ENCODE measurements at places on chromosomes 5 and 9.

DNA sequence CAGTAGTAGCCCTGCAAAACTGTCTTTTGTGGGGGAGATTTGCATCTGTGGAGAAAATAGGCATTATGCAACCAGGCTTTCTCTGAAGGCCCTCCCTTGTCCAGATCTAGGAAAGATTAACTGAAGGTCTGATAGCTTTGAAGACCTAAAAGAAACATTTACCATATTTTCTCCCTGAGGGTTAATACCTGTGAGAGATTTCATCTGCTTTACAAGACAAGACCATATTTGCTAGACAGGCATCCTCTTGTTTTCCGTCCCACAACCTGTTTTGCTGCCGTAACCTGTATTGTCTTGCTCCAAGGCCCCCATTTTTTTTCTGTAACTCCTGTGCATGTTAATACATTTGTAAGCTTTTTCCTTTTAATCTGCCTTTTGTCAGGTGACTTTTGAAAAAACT, 1985.2 kb upstream of the CDH9 start:
- H3K4me3 ChIP-seq: no peak overlapping the region
- no peak for DNase-seq
- no peak overlapping the region for H3K27ac ChIP-seq
- no peaks in the 10 kb centered on the region for H3K27me3 ChIP-seq
- no peaks in the 10 kb centered on the region for H3K36me3 ChIP-seq
- no peaks in the 10 kb centered on the region for H3K4me1 ChIP-seq

- peaks cover 12% of the 10 kb centered on the region for H3K36me3 ChIP-seq
- peaks cover 11% of the 10 kb centered on the region for H3K4me1 ChIP-seq
- H3K27me3 ChIP-seq: no peaks in the 10 kb centered on the region
- DNase-seq: no peak
- no peak overlapping the region for H3K27ac ChIP-seq
Observed at GRCh38 chr9:97908705-97909104, 13.6 kb downstream of the TRMO start.

DNA sequence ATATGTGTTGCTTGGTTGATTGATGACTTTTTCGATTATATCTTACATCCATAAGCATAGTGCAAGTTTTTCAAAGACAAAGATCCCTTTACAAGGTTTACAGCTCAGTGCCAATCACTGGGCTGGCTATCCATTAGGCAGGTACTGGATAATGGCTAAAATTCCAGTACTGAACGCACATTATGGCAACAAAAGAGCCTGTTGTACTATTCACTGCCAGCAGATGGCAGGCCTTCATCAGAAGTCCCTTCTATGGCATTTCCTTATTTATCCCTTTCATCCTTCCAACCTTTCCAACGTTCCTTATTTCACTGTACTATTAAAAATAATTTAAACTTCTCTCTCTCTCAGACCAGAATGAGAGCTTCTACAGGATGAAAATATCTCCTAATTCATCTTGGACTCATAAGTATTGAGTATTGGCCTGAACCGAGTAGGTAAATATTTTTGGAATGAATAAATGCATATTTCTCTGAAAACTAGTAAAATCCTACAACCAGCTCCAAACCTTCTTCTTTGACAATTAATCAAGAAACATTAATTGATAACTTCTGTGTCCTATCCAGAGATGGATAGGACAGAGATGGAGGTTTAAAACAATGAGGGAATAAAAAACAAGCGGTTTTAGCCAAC, 6.7 kb upstream of the WNT8A start:
- H3K27ac ChIP-seq: no peak overlapping the region
- no peaks in the 10 kb centered on the region for H3K27me3 ChIP-seq
- peak; percentile 54 for DNase-seq
- no peaks in the 10 kb centered on the region for H3K36me3 ChIP-seq
- no peak overlapping the region for H3K4me3 ChIP-seq

DNA sequence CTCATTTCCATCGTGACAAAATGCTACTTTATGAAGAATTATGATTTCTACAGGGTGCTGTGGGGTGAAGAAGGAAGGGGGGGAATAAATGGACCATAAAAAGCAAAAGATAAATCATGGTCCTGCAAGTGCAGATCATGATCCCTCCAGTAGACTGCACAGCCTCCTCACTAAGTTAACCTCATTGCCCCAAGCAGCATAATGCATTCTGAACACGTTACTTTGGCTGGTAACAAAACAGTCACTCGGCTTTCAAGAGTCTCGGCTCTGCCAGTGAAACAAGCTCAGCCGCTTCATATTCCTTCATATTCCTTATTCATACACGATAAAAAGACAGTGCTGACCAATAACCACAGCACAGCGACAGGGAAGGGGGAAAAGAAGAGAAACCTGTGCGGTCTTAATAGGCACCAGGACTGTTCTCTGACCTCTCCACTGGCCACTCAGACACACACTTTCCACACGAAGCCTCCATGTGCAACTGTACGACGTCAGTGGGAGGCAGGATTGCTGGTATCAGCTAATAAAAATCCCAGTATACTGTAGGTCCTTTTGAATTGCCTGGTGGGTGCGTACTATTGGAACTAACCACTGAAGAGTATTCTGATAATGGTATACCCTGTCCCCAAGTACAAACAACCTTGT, 60.5 kb downstream of the ANKH start:
- H3K36me3 ChIP-seq: no peaks in the 10 kb centered on the region
- H3K27me3 ChIP-seq: peaks cover 2% of the 10 kb centered on the region
- no peak for DNase-seq
- H3K4me1 ChIP-seq: peaks cover 47% of the 10 kb centered on the region

GRCh38 chr5:177372910-177373309, 11.3 kb upstream of the SLC34A1 start:
- H3K36me3 ChIP-seq: no peaks in the 10 kb centered on the region
- DNase-seq: no peak
- peaks cover 11% of the 10 kb centered on the region for H3K4me1 ChIP-seq
- H3K27me3 ChIP-seq: peaks cover 23% of the 10 kb centered on the region
- H3K4me3 ChIP-seq: no peak overlapping the region

- peaks cover 33% of the 10 kb centered on the region for H3K4me1 ChIP-seq
- DNase-seq: peak; percentile 71
- no peaks in the 10 kb centered on the region for H3K36me3 ChIP-seq
- no peaks in the 10 kb centered on the region for H3K27me3 ChIP-seq
- no peak overlapping the region for H3K27ac ChIP-seq
- H3K4me3 ChIP-seq: no peak overlapping the region
Observed at GRCh38 chr5:172782169-172783039, 11.4 kb upstream of the DUSP1 start.

DNA sequence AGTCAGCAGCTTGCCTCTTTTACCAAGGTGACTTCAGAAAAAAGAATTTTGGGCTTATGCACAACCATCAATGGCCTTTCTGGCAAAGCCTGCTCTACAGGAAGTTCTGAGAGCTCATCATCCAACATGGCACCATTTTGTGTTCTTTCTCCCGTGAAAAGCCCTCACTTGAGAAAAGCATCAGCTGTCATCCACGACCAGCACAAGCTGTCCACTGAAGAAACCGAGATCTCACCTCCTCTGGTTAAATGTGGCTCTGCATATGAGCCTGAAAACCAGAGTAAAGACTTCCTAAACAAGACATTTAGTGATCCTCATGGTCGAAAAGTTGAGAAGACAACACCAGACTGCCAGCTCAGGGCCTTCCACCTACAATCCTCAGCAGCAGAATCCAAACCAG, 111.2 kb downstream of the SNCAIP start:
- peaks cover 2% of the 10 kb centered on the region for H3K27me3 ChIP-seq
- DNase-seq: no peak
- no peak overlapping the region for H3K27ac ChIP-seq
- H3K4me3 ChIP-seq: no peak overlapping the region

- H3K27ac ChIP-seq: no peak overlapping the region
- DNase-seq: no peak
- peaks cover 5% of the 10 kb centered on the region for H3K36me3 ChIP-seq
- H3K4me1 ChIP-seq: no peaks in the 10 kb centered on the region
- H3K27me3 ChIP-seq: no peaks in the 10 kb centered on the region
Observed at GRCh38 chr5:164934039-164934438, 1428.6 kb downstream of the MAT2B start.

DNA sequence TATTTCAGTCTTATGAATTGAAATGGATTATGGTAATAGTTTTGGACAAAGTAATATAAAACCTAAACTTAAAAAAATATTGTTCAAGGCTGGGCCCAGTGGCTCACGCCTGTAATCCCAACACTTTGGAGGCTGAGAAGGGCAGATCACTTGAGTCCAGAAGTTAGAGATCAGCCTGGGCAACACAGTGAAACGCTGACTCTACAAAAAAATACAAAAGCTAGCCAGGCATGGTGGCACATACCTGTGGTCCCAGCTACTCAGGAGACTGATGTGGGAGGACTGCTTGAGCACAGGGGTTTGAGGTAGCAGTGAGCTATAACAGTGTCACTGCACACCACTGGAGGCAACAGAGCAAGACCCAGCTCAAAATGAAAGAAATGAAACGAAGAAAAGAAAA, 81.9 kb downstream of the SCAI start:
- H3K4me1 ChIP-seq: peaks cover 6% of the 10 kb centered on the region
- no peak for DNase-seq
- H3K4me3 ChIP-seq: no peak overlapping the region

DNA sequence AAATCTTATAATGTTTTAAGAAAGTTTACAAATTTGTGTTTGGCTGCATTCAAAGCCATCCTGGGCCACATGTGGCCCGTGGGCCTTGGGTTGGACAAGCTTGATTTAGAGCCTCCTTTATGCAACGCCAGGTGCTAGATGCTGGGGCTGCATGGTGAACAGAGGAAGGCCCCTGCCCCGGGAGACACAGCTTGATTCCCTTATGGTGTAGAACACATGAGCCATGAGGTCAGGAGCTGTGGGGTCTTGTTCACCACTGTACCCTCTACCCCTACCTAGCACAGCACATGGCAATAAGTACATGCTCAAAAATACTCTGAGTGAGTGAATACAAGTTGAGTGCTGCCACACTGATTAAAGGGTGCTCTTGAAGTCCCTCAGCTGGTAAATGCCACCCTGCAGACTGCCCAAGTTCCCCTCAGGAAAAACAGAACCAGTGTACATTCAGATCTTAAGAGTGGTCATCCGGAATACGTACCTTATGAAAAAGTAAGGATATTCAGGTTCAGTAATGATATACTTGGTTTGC, 71.9 kb downstream of the ARRDC3 start:
- H3K36me3 ChIP-seq: no peaks in the 10 kb centered on the region

GRCh38 chr5:128984480-128984879, 19.2 kb downstream of the SLC27A6 start:
- DNase-seq: no peak
- no peaks in the 10 kb centered on the region for H3K36me3 ChIP-seq
- no peaks in the 10 kb centered on the region for H3K4me1 ChIP-seq
- H3K27ac ChIP-seq: no peak overlapping the region
- H3K4me3 ChIP-seq: no peak overlapping the region
- no peaks in the 10 kb centered on the region for H3K27me3 ChIP-seq

- H3K4me1 ChIP-seq: peaks cover 7% of the 10 kb centered on the region
- H3K36me3 ChIP-seq: no peaks in the 10 kb centered on the region
- no peak overlapping the region for H3K27ac ChIP-seq
- peaks cover 16% of the 10 kb centered on the region for H3K27me3 ChIP-seq
Observed at GRCh38 chr9:107667231-107668070, 177.9 kb upstream of the KLF4 start.

DNA sequence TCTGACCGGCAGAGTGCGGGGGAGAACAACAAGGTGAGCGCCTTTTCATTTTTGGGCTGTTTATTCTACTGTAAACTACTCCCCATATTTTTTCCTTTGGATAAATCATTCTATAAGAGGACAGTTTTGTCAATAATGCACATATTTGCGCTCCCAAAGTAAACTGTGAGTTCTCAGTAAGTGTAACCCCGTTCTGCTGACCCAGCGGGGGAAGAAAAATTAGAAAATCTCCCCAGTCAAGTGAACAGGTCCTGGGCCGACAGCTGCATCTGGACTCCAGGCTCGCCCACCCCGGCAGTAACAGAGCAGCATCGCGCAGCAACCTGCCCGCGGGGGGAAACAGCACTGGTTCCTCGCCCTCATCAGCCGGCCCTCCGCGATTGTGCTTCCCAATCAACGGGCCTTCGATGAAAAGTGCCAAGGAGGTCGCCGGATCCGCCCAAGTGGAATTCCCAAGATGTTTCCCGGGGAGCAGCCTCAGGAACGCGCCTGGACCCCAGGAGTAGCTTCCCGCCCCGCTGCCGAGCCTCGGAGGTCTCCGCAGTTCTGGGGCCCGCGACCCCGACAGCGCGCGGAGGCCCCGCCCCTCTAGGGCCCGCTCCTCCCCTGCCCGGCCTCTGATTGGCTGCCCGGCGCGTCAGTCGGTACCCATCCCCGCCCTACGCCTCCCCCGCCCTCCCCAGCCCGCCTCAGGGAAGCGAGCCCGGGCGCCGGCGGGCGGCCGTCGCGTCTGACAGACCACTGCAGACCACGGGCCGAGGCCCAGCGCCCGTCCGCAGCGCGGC, at the start of gene OTULINL:
TSS of gene OTULINL (plus strand) at position 687 of the 785 bp plus-strand sequence. CDS start 103 bp downstream, outside the sequence.
- peaks cover 39% of the 10 kb centered on the region for H3K27me3 ChIP-seq
- peak; percentile 57 for DNase-seq
- H3K27ac ChIP-seq: peak within 1 kb of the TSS; percentile 81
- H3K4me3 ChIP-seq: peak within 1 kb of the TSS; percentile 83

- peak overlapping the region; percentile 60 for H3K4me3 ChIP-seq
- peaks cover 65% of the 10 kb centered on the region for H3K4me1 ChIP-seq
- H3K27ac ChIP-seq: peak overlapping the region; percentile 94
- peak; percentile 93 for DNase-seq
- H3K27me3 ChIP-seq: peaks cover 2% of the 10 kb centered on the region
Observed at GRCh38 chr9:92147030-92147851, 32.0 kb upstream of the SPTLC1 start.

- H3K4me1 ChIP-seq: peaks cover 85% of the 10 kb centered on the region
- peak; percentile 64 for DNase-seq
- H3K27me3 ChIP-seq: no peaks in the 10 kb centered on the region
- H3K4me3 ChIP-seq: peak overlapping the region; percentile 73
Observed at GRCh38 chr5:65808818-65809217, 86.8 kb downstream of the NLN start.

DNA sequence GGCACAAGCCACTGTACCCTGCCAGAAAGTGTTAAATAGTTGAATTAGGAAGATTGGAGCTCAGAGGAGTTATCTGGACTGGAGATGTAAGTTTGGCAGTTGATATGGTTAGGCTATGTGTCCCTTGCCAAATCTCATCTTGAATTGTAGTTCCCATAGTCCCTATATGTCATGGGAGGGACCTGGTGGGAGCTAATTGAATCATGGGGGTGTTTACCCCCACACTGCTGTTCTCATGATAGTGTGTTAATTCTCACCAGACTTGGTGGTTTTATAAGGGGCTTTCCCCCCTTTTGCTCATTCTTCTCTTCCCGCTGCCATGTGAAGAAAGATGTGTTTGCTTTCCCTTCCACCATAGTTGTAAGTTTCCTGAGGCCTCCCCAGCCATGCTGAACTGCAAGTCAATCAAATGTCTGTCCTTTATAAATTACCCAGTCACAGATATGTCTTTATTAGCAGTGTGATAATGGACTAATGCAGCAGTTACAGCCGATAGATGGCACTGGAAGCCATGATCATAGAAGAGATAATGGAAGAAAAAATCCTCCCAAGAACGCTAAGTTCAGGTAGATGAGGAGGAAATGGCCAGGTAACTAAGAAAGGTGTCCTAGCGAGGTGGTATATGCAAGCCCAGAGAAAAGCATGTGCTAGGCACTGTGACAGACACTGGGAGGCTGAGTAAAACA, 51.4 kb downstream of the TNFSF8 start:
- no peak overlapping the region for H3K27ac ChIP-seq
- no peaks in the 10 kb centered on the region for H3K4me1 ChIP-seq
- H3K27me3 ChIP-seq: peaks cover 8% of the 10 kb centered on the region
- no peak overlapping the region for H3K4me3 ChIP-seq

- peaks cover 3% of the 10 kb centered on the region for H3K27me3 ChIP-seq
- no peak overlapping the region for H3K27ac ChIP-seq
- no peaks in the 10 kb centered on the region for H3K4me1 ChIP-seq
- H3K36me3 ChIP-seq: no peaks in the 10 kb centered on the region
Observed at GRCh38 chr5:41636605-41637004, 126.2 kb upstream of the PLCXD3 start.

All from HFFc6 (cell line).